ENCODE measurements at places on chromosomes 2 and 18. TPM values are rescaled to one million over a fixed set of nuclear protein-coding genes. Genes with fewer than 3 reads are reported as not detected.

EIF2AK2 gene
- 20.4 TPM for total RNA-seq

SP140L gene
- 5.3 TPM for total RNA-seq

SIX2 gene
- total RNA-seq: not detected

SPDYA gene
- total RNA-seq: 0.13 TPM

SERPINB12 gene
- total RNA-seq: not detected

TUBA3E gene
- total RNA-seq: not detected

SCN3A gene
- total RNA-seq: 11.5 TPM

EDAR gene
- total RNA-seq: not detected

PTPRM gene
- total RNA-seq: 32.3 TPM

CTLA4 gene
- total RNA-seq: 1.3 TPM

GPAT2 gene
- 5.6 TPM for total RNA-seq

CDH7 gene
- not detected for total RNA-seq

SPAG16 gene
- 8.1 TPM for total RNA-seq

SIX3 gene
- not detected for total RNA-seq

GIGYF2 gene
- total RNA-seq: 44.1 TPM

PHOSPHO2 gene
- total RNA-seq: 2.5 TPM

PKP4 gene
- total RNA-seq: 43.7 TPM

DNAJC5G gene
- total RNA-seq: 1.0 TPM

TFPI gene
- 1,528 TPM for total RNA-seq

DSG4 gene
- not detected for total RNA-seq

All from dermis microvascular lymphatic vessel endothelial cell (primary cell).